ENCODE measurements at places on chromosomes 3 and 15.

- peak; percentile 78 for DNase-seq
These were observed 31.8 kb downstream of the IRAK2 start for GRCh38 chr3:10196389-10197052.

DNA sequence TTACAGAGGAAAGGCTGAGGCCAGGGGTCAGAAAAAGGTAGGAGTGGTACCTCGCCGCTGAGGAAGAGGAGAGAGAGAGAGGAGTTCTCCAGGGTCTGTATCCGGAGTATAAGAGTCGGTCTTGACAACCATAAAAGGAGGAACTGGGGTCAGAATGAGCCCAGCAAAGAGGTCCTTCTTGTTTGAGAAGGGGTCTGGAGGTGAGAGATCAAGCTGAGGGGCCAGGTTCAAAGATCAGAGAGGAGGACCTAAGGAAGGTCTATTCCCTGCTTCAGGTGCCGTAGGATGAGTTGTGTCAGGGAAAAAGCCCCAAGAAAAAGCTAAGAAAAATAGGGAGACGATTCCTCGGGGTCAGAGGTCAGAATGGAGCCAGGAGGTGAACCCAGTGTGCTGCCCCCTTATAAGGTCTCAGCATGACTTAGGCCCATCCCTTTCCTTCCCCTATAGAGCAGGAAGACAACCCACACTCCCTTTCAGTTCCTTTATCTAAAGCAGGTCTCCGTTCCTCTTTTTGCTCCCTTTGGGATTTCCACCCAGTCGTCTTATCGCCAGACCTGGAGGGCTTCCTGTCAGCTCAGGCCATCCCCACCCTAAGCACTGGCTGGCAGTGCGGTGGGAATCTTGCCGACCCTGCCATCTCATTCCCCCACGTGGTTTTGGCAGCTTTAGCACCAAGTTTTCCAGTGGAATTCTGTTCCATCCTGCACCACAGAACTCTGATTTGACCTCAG, 651 bp downstream of the MTMR14 start:
- no peak for DNase-seq

- DNase-seq: no peak
These were observed 39.5 kb downstream of the TCF12 start for GRCh38 chr15:56957812-56958406.

GRCh38 chr3:71785532-71786216, 726 bp upstream of the PROK2 start:
- no peak for DNase-seq

- DNase-seq: peak; percentile 90
These were observed 3.0 kb downstream of the SLC51A start for GRCh38 chr3:196219194-196219969.

- DNase-seq: peak; percentile 43
These were observed 38.4 kb upstream of the RBM5 start for GRCh38 chr3:50050361-50050760.

DNA sequence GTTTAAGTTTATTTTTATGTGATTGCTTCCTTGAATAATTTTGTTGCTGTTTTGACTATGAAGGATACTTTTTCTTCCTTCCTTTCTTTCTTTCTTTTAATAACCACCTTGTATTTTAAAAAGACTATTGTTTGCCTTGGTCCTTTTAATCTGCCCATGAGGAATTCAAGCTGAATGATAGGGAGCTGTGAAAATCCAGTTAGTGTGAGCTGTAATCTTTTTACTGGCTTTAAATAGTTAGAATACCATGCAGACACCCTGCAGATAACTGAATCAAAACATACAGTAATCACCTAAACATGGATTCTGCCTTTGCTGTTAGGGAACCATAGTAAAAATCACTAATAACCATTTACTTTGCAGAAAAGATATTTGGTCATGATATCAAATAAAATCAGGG, 110.7 kb downstream of the RSRC1 start:
- DNase-seq: no peak

- peak; percentile 25 for DNase-seq
These were observed 192.0 kb downstream of the TPRG1 start for GRCh38 chr3:189363590-189364255.

DNA sequence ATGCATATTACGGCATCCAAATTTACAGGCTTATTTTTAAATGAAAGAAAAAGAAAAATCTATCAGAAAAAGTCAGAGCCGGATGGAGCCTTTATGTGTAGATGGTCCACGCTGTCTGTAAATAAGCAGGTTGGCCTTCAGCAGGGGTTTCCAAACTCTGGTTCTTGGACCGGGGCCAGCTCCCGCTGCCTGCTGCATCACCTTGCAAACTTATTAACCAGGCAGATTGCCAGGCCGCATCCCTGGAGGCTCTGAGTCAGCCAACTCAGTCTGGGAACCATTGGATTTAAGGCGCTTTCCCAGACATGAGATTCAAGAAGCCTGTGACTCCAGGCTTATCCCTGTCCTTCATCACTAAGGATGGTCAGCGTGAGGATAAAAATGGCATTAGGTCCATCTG, 212.4 kb downstream of the OPA1 start:
- DNase-seq: no peak

- no peak for DNase-seq
These were observed 880.1 kb upstream of the NR2F2 start for GRCh38 chr15:95450413-95450812.

DNA sequence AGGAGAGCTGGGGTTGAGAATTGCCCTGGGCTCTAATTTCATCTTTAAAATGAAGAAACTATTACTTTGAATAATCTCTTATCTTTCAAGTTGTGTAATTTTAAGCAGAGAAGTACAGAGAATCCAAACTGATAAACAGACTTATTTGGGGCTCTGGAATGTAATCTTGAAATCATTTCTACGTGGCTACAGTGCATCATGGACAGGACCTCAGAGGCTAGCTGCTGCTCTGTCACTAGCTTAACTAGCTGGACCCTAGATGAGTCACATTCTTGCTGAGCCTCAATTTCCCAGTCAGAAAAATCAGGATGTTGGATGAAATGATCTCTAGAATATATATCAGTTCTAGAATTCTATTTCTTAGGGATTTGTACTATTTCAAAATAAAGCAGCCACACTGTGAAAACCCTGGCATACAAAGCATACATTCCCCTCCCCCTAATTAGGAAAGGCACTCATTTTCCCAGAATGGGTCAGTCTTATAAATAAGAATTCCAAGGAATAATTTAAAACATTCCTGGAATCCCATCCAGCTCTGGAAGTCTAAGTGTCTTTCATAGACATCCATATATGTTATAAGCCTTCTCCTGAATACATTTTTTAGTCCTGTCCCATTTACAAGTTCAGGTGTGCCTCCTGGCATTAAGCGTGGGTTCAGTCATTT, 47.2 kb downstream of the RASGRP1 start:
- DNase-seq: peak; percentile 27

DNA sequence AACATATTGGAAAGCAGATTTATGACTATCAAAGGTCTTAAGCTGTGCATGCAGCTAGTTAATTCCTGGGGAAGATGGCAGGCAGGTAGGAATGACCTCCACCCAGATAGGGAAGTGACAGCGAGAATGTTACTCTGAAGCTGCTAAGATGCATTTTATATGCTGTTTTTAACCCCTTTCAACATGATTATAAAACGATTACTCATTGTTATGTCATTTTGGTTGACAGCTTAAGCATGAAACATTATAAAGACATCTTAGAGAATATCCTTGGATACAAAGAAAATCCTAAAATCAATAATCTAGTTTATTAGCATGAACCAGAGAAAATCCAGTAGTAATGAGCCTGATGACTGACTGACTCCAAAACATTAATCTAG, 220.5 kb downstream of the NR1D2 start:
- no peak for DNase-seq

- no peak for DNase-seq
These were observed 24.3 kb downstream of the TRPM1 start for GRCh38 chr15:31077181-31077580.

- DNase-seq: no peak
These were observed 63.4 kb upstream of the FOXP1 start for GRCh38 chr3:71646971-71647370.

Measured in AG20443 (cell line).